Thymus (tissue), 14 donors: ENCODE measurements at places on chromosomes 5 and 9. TPM values are rescaled to one million over a fixed set of nuclear protein-coding genes. Genes with fewer than 3 reads are reported as not detected.

Gene DMRT3
- 0.21 TPM for polyA plus RNA-seq

Gene MRPL36
- 73.0 TPM for polyA plus RNA-seq

Gene CCNI2
- 2.5 TPM for polyA plus RNA-seq

GRCh38 chr9:110591526-110591925 lies 12.0 kb upstream of the SVEP1 start:
- H3K27ac ChIP-seq = no peak overlapping the region
- no peaks in the 10 kb centered on the region for H3K4me1 ChIP-seq
- H3K4me3 ChIP-seq = no peak overlapping the region
- no peaks in the 10 kb centered on the region for H3K27me3 ChIP-seq
- no peaks in the 10 kb centered on the region for H3K36me3 ChIP-seq
